ENCODE measurements at places on chromosomes 1 and 21. TPM values are rescaled to one million over a fixed set of nuclear protein-coding genes. Genes with fewer than 3 reads are reported as not detected.

- DNase-seq, result no peak
Measured at GRCh38 chr21:31869750-31870149, 3.1 kb upstream of the HUNK start.

GRCh38 chr1:5611431-5611830 is 380.8 kb downstream of the NPHP4 start:
- no peak for DNase-seq

DNA sequence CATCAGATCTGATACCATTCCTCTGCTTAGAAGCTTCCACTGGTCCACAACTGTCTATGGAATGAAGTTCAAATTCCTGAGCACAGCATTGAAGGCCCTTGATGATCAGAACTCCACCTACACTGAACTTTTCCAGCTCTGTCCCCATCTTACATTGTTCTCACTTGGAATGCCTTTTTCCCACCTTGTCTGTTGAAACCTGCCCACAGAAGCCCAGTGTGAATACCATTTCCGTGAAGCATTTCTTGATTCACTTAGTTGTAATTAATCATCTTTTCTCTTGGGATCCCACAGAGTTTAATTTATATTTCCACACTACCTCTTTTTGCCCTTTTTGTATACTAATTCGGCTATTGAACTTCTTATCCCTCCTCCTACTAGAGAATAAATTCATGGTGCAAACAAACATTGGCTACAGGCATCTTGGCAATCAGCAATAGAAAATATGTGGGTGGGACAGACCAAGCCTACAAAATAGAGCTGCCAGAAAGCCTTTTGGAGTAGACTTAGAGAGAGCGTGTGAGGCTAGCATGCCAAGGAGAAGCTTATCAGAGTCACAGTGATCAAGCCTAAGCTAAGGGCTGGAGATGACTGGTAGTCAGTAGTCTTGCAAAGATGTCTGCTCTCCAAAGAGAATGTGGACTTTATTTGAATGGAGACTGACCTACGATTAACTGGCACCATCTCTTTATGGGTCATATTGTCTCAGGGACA is 26.1 kb downstream of the NHLH2 start:
- no peak for DNase-seq

DNA sequence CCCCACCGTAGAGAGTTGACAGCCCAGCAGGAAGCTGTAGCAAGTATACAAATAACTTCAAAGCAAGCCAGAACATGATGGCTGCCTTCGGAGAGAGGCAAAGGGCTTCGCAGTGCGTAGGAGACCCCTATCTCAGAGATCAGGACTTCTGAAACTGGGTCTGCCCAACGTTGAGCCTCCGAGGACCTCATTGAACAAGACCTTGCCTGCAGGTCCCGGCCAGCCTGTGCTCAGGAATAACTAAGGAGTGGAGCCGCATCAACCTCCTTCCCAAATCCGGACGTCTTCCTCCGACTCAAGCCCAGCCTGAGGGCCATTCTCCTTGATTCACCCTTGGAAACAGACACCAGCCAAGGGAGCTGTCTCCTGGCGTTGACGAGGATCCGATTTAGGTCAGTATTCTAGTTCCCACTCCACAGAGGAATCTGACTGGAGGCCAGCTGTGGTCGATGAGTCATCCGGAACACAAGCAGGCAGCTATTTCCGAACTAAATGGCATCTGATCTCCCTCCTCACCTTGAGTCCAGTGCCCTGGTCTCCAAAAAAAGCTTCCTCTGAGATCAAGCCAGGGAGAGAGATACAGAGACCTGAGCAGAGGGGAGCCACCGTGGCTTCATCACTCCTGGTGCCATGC is 166.5 kb upstream of the COA6 start:
- DNase-seq, result no peak

- DNase-seq, result no peak
Measured at GRCh38 chr1:3013371-3014049, 7.8 kb upstream of the ACTRT2 start.

DNA sequence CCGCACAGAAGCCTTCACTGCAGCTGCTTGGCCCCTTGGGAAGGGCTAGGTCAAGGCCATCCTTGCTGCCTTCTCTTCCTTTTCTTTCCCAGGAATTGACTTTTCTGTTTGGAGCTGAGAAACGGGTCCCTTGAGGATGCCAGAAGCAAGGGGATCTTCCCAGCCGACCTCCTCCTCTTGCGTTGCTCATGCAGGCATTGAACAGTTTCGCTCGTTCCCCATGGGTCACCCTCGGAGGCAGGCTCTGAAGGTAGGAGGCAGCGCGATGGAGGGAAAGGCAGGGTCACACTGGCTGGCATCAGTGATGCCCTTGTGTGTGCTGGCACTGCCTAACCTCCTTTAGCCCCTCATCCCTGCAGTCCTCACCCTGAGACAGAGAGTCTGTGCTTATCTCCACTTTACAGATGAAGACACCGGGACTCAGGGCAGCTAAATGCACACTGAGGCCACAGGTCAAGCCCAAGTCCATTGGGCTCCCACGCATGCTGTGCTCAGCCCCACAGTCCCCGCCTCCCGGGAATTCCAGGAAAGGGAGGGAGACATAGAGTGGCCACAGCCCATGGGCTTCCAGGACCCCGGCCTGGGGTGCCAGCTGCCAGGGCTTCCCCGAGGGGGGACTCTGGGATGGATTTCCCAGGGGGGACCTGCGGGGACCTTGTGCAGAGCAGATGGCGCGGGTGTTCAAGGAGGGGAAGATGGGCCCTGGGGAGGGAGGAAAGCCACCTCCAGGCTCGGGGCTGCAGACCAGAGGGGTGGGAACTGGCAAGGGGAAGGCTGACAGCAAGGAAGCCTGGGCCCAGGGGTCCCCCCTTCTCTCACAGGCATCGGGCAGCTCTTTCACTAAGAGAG is 90.2 kb downstream of the SPSB1 start:
- no peak for DNase-seq

- peak; percentile 18 for DNase-seq
Measured at GRCh38 chr1:30328401-30329262, 394.8 kb downstream of the MATN1 start.

GRCh38 chr1:236107121-236107907 is 35.0 kb upstream of the GPR137B start:
- DNase-seq, result no peak

DNA sequence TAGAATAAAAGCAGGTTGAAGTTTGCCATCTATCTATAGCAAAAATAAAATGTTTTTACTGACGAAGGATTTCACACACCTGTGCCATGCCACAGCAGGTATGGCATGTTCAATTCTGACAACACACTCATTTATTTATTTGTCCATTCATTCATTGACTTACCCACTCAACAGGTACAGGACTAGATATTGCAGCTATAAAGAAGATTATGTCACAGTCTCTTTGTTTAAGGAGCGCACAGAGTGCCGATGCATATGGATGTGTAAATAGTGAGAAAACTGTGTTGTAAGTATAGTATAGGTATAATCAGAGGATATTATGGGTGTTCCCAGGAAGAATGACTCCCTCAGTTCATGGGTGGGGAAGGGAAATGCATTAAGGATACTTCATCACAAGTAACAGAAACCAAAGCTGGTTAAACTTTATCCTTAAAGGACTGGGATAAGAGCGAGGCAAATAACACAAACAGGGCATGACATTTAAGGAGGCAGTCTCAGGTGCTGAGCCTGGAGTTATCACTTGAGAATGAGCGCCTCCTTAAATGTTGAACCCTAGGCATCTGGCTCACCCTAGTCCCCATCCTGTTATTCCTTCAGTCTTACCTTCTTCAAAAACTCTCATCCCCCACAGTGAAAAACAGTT is 7.9 kb upstream of the ZRANB2 start:
- no peak for DNase-seq

DNA sequence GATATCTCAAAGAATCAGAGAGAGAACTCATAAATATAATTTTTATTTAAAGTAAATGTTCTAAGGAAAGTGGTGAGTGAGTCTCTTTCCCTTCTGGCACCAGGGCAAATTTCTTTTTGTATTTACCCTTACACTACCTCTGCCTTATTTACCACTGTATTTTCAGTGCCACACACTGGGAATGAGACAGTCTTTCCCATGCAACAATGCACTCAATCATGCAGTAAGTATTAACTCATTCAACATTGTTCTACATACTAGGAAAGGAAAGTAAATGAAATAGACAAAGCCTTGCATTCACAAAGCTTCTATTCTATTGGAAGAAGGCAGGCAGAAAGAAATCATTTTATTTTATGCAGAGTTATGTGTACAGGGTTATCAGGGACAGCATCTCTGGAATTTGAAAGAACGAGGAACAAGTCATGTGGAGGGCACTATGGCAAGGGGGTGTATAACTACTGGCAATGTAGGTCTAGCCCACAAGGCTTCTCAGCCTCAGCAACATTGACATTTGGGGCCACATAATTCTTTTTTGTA is 129.8 kb upstream of the PRDX6 start:
- no peak for DNase-seq

DNA sequence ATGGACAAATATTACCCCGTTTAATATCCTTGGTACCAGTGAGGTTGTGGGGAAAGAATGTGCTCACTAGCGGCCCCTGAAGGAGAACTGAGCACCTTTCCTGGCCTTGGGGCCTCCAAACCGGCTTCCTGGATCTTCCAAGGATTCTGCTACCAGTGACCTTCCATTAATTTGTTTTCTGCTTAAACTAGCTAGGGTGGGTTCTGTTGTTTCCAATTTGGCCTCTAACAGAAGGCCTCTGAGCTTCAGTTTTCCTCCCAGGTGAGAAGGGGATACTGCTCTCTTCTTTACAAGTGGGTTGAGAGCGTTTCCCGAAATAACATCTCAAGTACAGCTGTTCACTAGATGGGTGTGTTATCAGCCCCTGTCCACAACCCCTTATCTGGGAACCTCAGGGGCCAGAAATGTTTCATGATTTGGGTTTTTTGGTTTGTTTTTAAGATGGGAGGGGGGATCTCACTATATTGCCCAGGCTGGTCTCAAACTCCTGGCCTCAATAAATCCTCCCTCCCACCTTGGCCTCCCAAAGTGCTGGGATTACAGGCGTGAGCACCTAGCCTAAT is 16.9 kb upstream of the IFNGR2 start:
- no peak for DNase-seq

DNA sequence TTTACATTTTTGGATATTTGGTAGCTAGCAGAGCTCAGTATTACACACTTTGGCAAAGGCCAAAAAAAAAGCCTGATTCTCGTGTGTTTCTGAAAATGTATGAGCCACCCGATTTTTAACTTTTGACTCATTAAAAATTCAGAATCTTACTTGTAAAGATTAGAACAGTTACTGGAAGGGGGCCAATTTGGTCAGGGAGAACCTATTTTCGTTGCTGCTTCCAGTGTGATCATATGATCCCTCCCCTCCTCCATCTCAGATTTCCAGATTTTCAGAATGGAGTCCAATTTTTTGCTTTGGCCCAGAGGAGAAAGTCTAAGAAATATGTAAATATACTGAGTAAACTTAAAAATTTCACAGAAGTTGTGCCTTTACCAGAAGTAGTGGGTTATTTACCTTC is 3.2 kb upstream of the OR2AK2 start:
- no peak for DNase-seq

GRCh38 chr1:246497331-246497915 is 9.7 kb downstream of the SMYD3 start:
- DNase-seq, result no peak

GRCh38 chr1:223035724-223036478 is 107.1 kb downstream of the TLR5 start:
- no peak for DNase-seq

DNA sequence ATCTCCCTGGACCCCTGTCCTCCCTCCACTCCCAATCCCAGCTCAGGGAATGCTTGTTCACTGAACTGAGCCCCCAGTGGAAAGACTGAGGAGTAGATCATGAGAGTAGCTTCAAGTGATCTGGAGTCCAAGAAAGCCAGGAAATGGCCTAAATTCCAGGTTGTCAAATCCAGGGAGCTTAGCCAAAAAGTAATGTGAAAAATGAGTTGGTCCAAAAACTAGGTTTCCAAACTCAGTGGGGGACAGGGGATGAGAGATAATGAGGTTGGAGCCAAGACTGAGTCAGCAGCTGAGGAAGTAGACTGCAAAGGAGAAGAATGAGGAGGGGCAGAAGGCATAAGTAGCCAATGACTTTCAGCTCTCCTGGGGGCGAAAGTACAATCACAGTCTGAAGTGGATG is 284.1 kb upstream of the BEND5 start:
- no peak for DNase-seq

DNA sequence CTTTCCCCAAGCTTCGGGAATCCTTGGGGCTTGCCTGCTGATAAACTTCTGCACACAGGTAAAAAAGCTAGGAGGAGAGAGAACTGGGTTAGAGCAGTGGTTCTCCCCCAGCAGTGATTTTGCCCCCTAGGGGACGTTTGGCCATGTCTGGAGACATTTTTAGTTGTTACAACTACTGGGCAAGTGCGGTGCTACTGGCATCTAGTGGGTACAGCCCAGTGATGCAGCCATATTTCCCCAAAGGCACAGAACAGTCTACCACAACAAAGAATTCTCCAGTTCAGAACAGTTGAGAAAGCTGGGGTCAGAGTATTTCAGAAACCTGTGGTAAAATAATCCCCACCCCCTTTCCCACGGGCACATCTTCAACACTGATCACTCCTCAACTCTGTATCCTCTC is 41.3 kb downstream of the LRRC71 start:
- DNase-seq, result no peak

GRCh38 chr1:56135864-56136147 is 443.6 kb downstream of the PLPP3 start:
- DNase-seq, result no peak

DNA sequence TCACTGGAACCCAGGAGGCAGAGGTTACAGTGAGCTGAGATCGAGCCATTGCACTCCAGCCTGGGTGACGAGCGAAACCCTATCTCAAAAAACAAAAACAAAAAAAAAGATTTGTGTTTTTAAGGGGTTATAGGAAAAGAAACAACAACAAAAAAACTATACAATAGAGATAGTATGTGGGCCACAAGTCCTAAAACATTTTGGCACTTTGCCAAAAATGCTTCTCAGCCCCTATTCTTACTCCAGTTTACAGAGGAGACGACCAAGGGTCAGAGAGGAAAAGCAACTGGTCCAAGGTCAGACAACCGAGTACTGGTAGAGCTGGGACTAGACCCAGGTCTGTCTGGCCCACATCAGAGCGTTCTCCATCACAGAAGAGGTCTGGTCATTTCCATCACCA is 3.0 kb downstream of the FBXO44 start:
- DNase-seq, result no peak

GRCh38 chr1:182602935-182603645 is 1.1 kb downstream of the RGS16 start:
- DNase-seq, result no peak

GRCh38 chr1:238499021-238499420 is 608.3 kb upstream of the ZP4 start:
- no peak for DNase-seq

The PROX1 gene
- total RNA-seq, result 0.68 TPM

The SMCP gene
- not detected for total RNA-seq

The RAB42 gene
- 1.4 TPM for total RNA-seq

The PHGDH gene
- total RNA-seq, result 130 TPM

The TMPRSS15 gene
- total RNA-seq, result not detected

The FOXD2 gene
- total RNA-seq, result 0.39 TPM

The GUCA2A gene
- not detected for total RNA-seq

Data from suprapubic skin (tissue), 4 donors.